Large intestine (tissue), 12 donors: ENCODE measurements at places on chromosomes 12 and 14. TPM values are rescaled to one million over a fixed set of nuclear protein-coding genes. Genes with fewer than 3 reads are reported as not detected.

DNA sequence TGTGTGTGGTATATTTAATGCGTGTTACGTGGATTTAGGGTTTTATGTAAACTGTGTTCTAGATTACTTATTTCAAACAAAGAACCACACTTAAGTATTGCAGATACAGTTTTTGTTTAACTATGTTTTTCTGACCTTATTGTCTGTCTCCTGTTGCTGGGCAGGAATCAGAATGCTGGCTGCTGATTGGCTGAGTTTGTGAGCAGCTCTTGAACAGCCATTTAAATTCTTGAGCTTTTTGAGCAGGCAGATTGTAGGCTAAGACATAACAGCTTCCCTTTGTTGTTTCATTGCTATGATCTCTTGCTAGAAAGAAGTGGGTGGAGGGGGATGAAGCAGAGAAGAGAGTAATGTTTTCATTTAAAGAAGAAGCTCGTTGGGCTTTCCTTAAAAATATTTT is 52.2 kb downstream of the ATF7IP start:
- peak; percentile 33 for DNase-seq

GRCh38 chr12:174596-174995 is 39.4 kb downstream of the SLC6A12 start:
- no peak for DNase-seq

DNA sequence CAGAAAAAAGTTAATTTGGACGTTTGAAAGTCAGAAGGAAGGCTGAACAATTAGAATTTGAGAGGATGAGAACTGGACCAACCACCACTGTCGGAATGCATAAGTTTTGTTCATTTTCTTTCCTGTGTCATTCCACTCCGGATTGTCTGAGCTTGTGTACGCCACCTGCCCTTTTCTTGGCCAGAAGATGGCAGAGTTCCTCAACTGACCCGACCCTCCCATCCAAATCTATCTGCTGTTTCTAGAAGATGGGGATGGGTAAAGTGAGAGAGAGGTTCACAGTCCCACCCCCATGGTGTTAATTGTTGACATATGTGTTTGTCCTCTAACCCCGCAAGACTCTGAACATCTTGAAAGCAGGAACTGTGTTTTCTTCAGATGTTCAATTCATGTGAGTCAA is 388.0 kb downstream of the VRK1 start:
- no peak for DNase-seq

- peak; percentile 61 for DNase-seq
Observed at GRCh38 chr14:93023039-93023438, 92.7 kb downstream of the ITPK1 start.

- DNase-seq = peak; percentile 60
Observed at GRCh38 chr14:52551696-52552062, 626 bp downstream of the TXNDC16 start.

- no peak for DNase-seq
Observed at GRCh38 chr14:22039938-22040780, 366.5 kb upstream of the OR4E1 start.

- no peak for DNase-seq
Observed at GRCh38 chr12:83827860-83828259, 1084.7 kb downstream of the SLC6A15 start.

GRCh38 chr14:92285311-92285710 is 37.7 kb upstream of the SLC24A4 start:
- DNase-seq = no peak

DNA sequence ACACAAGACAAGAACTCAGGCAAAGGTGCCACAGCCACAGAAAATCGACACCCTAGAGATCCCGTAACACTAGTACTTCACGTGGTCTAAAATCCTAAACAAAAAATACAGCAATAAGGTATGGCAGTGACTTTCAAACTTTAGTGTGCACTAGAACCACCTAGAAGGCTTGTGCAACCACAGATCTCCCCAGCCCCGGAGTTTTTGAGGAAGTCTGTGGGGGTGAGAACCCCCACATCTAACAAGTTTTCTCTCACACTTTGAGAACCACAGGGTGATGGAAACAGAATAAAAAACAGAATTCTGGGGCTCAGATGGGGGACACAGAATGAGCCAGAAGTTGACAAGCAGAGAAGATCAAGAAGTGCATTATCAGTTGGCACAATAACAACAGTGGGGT is 254.0 kb downstream of the ANO6 start:
- DNase-seq = no peak

DNA sequence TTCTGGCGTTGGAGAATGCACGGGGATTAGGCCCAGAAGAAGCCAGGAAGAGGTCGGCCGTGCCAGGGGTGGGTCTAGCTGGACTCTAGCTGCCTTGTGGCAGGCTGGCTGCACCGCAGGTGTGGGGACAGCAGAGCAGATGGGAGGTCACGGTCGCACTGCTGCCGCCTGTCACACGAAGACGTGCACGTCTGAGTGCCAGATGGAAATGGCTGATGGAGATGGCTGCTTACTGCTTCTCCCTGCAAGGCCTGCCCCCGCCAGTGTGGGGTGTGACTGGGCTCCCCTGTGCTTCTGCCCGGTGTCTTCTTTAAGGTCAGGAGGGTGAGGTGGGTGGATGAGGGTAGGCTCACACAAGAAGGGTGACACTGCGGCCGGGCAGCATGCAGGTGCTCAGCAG is 79.0 kb downstream of the MOK start:
- no peak for DNase-seq

- no peak for DNase-seq
Observed at GRCh38 chr12:47993491-47993890, 10.8 kb downstream of the COL2A1 start.

DNA sequence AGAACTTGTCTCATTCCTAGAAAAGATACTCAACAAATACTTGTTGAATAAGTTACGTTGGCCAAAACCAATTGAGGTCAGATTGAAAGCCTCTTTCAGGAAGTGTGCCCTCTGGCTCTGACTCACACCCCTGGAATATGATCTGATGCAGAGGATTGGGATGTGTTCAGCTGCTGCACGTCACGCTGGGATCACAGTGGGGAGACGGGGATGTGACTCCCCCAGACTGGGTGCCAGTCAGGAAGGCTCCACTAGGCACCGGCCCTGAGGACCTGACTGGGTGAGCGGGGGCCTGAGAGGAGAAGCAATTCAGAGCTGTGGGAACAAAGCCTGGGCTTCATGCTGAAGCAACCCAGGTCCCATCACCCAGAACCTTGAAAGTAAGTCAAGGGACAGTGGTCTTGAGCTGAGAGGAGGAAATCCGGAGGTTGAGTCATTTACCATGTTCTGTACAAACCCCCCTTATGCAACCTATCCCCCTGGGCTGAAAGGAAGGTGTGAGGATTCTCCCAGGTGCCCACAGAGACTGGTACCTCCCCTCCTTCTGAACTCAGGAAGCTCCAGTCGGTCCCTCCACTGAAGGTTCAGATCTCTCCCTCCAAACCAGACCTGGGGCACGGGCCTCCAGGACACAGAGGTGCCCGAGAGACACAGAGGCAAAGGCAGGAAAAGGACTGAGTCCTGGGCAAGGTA is 3.9 kb downstream of the CEBPE start:
- no peak for DNase-seq

DNA sequence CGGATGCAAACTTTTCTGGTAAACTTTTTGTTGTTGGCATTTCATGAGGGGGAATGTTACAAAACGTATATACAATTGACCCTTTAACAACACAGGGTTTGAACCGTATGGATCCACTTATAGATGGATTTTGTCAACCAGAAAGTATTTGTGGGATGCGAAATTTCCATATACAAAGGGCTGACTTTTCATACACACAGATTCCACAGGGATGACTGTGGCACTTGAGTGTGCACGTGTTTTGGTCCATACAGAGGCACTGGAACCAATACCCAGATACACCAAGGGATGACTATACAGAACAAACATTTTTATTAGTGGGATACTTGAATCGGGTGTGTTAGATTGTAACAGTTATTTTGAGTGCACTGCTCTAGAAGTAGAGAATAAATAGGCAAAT is 29.8 kb upstream of the CCT2 start:
- DNase-seq = no peak

- no peak for DNase-seq
Observed at GRCh38 chr12:42484996-42485395, 104.5 kb downstream of the PRICKLE1 start.

GRCh38 chr12:49641748-49642369 is 18.5 kb downstream of the PRPF40B start:
- no peak for DNase-seq

The GPR84 gene
- 0.16 TPM for polyA plus RNA-seq

The PCED1B gene
- polyA plus RNA-seq = 4.3 TPM

The CISTR gene
- polyA plus RNA-seq = not detected

The LUM gene
- 366 TPM for polyA plus RNA-seq
